Astrocyte of the spinal cord (primary cell): ENCODE measurements at places on chromosomes 6 and 20.

DNA sequence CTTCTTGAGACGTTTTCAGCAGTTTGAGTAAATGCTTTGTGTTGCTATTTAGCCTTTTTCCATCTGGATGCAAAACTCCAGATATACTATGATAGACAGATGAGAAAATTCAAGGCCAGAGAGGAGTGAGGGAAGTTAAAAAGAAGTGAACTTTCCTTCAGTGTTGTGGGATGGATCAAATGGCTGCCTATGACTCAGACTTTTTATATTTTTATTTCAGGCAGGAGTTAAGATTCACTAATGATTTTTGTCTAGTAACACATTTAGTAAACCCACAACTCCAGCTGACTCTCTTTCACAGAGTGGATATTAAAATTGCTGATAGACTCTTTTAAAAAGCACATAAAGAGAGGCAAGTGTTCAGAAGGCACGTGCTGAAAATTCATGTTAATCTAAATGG is 23.2 kb upstream of the PTCHD4 start:
- DNase-seq, result peak; percentile 18

DNA sequence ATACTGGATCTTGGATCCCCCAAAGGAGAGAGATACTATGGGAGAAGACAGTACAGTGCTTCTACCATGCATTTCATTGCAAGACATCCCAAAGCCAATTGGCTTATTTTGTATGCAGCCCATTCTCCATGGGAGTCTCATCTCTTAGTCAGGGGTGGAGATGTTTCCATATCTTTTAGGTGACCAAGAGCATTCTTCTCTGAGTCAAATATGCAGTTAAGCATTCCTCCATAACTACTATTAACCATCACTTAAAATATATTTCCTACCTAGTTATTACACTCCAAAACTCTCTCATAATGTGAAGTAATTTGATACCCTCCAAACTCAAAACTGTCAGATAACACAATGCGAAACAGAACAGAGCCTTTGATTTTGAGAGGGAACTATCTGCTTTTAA is 542.6 kb downstream of the HDGFL1 start:
- DNase-seq, result peak; percentile 36

- DNase-seq, result peak; percentile 16
These were observed 247.8 kb downstream of the BTBD9 start for GRCh38 chr6:38391626-38392579.

GRCh38 chr6:89347825-89348224 is 4.7 kb downstream of the UBE2J1 start:
- DNase-seq, result peak; percentile 44

DNA sequence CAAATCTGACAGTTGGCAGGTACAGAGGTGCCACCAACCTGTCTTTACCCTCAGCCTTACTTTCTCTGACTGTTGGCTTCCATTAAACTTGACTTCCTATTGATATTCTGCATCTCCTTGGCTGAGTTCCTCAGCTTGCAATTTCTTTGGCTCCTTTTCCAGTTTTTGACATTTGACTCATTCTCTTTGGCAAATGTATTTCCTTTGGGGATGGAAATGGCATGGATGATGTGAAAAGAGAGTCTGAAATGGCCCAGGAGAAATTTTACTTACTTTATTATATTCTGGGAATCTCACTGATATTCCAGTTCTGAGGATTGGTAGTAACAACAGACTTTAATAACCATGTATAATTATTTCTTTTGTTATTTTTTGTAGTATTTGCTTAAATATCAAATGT is 255.2 kb downstream of the CD109 start:
- DNase-seq, result no peak

DNA sequence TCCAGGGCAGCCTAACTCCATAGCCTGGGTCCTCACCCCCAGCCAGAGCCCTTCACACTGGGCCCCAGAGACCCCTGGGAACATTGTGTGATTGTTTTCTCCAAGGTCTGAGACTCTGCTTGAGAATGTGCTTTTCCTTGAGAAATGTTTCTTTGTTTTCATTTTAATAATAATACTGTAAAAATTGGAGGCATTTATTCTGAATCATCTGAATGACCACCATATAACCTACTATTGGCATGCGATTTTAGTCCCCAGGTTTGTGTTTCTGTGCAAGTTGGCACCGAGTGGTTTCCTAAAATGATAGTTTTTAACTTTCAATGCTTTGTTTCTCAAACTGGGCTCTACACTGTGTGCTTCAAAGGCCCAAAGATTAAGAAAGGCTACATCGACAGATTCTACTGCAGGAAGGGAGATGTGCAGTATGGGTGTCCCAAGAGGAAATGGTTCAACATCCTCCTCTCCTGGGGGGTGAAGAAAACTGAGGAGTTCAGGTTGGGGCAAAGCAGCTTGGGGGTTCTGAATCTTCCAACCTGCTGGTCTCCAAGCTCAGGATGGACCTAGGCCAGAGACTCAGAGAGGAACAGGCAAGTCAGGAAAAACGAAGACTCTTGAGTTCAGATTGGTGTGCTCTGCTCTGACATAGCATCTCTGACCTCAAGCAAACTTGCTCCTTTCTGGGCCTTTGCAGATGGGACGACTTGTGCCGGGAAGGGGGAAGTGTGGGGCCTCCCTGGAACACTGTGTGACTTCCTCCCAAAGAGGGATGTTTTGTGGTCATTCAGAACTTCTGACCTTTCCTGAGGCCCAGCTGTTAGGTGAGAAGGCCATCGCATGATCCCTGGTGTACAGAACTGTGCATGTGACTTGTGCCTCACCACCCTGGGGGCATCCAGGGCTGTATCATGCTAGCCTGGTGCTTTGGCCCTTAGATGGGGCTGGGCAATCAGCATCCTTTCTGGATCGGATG is 31.0 kb downstream of the DAAM2 start:
- DNase-seq, result no peak

GRCh38 chr6:22657352-22657980 is 88.1 kb downstream of the HDGFL1 start:
- no peak for DNase-seq
